Spinal cord (tissue), 10 donors: ENCODE measurements at places on chromosomes 11 and 22. TPM values are rescaled to one million over a fixed set of nuclear protein-coding genes. Genes with fewer than 3 reads are reported as not detected.
A peak's percentile ranks its signal among the peaks of the same experiment; 100 is the strongest.

DNA sequence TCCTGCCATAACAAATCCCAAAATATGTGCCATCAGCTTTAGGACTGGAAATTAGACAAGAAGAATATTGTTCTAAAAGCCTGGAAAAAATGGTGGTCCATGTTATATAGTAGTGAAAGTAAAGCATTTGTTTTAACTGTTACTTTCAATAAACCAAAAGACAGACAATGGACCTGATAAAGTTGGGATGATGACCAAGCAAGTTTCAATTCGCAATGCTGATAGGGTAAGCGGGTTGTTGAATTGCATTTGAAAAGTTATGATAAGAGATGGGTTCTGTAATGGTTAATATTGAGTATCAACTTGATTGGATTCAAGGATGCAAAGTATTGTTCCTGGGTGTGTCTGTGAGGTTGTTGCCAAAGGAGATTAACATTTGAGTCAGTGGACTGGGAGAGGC is 131.9 kb upstream of the ZC3H12C start:
- DNase-seq = no peak

DNA sequence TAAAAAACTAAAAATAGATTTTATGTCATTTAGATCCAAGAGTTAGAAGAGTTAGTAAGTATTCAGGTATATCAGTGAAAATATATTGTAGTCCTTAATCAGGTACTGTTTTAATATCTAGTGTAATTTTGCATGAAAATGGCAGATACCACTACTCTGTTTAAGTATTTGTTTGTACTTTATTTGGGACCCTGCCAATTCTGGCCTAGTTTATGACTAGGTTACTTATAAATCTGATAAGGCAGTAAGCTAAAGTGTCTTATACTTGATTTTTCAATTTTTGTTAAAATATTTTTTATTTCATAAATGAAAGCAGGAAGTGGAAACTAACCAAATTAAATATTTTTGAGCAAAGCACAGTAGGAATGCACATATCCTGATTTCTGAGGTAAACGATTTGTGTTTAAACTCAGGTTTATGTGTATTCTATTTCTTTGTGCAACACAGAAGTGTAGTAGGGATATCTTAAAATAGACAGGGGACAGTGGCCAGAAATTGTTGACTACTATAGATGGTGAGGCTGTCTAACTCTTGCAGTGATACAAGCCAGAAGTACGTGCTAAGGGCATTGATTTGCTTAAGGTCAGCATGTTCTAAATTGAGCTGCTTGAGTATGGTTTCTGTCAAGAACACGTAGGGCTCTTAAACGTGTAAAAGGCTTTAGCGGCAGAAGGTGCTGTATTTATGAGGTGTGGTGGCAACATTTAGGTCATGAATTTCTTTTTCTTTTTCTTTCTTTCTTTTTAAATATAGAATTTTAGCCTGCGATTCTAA is 34.0 kb downstream of the HIPK3 start:
- DNase-seq = no peak

- DNase-seq = no peak
Measured at GRCh38 chr11:134267461-134267860, 8.7 kb upstream of the GLB1L3 start.

GRCh38 chr11:62024936-62025486 is 57.6 kb upstream of the FTH1 start:
- DNase-seq = no peak

DNA sequence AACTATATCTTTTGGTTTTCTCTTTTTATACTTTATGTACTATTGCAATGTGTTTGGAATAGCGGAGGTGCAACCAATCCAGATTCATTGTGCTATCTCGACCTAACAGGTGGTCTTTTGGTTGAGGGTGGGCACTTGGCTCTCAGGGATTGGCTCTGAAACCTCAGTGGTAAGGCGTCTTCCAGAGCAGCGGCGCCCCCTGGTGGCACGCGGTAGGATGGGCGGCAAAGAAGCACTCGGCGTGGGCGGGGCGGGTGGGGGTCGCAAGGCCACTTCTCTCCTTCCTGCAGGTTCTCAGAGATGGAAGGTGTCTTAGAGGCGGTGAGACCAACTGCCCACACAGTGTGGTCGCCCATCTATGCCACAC is 19.2 kb upstream of the PLET1 start:
- DNase-seq = peak; percentile 64

GRCh38 chr11:46697303-46697702 is 3.1 kb downstream of the ARHGAP1 start:
- DNase-seq = peak; percentile 78

- DNase-seq = no peak
Measured at GRCh38 chr11:35042224-35042623, 96.7 kb upstream of the CD44 start.

- DNase-seq = peak; percentile 53
Measured at GRCh38 chr22:20131859-20132685, 468 bp downstream of the ZDHHC8 start.

DNA sequence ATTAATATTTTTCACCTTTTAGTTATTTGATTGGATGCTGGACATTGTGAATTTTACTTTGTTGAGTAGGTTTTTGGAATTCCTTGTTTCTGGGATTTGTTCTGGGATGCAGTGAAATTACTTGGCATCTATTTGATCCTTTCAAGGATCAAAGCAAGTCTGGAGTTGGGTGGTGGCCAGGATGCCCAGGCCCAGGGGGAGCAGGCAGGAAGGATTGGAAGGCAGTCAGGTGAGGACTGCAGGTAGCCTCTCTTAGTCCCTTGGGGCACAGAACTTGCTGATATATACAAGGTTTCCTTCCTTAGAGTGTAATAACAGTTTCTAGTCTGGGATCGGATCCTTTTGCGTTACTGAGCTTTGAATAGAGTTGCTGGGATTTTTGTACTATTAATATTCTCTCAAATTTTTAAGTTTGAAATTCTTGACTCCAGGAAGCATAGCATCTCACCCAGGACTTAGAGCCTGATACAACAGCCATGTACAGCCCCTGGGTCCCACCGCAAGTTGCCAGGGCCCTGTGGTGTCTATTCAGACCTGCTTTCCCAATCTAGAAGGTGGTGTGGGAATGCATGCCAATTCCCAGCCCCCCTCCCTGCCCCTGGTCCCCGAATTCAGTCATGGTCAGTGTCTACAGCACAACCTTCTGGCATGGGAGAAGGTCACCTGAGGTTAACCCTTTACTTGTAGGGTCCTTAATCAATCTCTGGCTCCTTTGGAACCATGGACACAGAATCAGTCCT is 6.1 kb downstream of the ZNF74 start:
- no peak for DNase-seq

GRCh38 chr11:102312667-102313066 is 4.6 kb upstream of the BIRC3 start:
- DNase-seq = no peak

DNA sequence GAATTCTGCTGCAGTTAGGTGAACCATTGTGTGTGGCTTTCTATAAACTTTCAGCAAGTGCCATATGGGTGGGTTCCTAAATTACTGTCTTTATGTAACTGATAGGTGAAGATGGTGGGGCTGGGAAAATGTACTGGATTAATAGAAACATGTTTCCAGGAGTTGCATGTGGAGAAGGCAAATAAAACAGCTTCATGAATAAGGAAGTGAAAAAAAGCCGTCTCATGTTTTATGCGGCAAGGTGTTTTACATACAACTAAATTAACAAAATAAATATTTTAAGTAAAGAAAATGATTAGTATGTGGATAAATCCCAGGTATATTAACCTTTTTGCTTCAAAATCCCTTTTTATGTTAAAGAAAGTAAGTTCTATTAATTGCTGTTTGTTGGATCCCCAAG is 67.2 kb downstream of the EXT2 start:
- DNase-seq = no peak

GRCh38 chr11:63080682-63081081 is 63.3 kb downstream of the SLC22A24 start:
- DNase-seq = no peak

DNA sequence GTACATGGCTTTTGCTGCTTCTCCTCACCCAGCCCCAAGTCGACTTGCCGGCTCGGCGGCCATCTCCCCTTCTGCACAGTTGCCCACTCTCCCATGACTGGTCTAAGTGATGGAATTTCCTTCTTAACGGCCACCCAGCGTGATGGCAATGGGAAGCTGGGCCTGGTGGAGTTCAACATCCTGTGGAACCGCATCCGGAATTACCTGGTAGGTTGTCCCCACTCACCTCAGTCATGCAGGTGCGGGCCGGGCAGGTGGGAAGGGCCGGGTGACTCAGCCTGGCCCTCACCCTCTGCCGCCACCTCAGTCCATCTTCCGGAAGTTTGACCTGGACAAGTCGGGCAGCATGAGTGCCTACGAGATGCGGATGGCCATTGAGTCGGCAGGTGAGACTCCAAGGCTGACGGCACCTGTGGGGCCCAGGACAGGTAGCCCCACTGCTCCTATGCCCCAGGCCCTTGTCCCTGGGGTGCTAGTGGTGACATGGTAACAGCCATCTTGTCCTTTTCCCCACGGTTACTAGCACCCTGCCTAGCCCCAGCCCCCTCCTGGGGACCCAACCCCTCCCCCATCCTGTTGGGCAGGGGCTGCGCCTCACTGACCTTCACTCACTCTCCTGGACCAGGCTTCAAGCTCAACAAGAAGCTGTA is 28.1 kb downstream of the CAPN1 start:
- DNase-seq = no peak

- DNase-seq = no peak
Measured at GRCh38 chr22:50436015-50436830, 38.6 kb downstream of the SBF1 start.

DNA sequence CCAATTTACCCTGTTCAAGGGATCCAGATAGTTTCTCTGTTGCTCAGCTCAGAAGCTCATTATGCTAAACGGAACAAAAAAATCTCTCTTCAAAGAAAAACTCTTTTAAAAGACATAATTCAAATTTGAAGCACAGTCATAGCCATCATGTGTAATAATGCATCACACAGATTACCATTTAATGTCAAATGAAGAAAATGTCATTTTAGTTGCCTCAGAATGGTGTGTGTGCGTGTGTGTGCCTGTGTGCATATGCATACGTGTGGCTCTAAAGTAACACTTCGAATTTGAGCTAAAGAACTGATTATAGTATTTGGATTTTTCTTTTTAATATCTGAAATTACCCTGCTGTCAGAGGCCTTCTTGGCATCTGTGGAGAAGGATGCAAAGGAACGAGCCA is 9.9 kb downstream of the TTC12 start:
- DNase-seq = peak; percentile 23

DNA sequence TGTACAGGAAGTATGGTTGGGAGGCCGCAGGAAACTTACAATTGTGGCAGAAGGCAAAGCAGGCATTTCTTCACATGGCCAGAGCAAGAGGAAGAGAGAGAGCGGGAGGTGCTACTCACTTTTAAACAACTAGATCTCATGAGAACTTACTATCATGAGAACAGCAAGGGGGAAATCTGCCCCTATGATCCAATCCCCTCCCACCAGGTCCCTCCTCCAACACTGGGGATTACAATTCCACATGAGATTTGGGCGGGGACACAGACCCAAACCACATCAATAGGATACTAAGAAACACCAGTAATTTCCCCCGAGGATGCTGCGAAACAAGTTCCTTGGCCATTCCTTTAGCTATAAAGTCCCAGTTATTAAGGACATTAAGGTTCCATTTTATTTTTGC is 94.1 kb upstream of the SC5D start:
- DNase-seq = no peak

DNA sequence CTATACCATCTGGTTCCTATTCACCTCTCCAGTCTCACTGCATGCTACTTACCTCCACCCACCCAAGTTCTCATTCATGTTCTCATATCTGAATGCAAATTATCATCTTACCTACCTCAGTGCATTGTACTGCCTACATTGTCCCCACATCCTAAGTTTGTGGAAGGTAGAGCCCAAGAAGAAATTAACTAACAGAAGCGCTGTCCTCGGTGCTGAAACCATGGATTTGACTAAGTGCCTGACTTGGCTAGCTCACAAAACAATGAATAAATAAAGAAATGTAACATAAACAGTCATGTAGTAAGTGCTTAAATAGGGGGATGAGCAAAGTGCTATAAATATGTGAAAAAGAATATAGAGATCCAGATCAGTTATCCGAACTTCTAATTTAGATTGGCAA is 63.2 kb downstream of the GRIA4 start:
- peak; percentile 70 for DNase-seq

- no peak for DNase-seq
Measured at GRCh38 chr11:64400102-64400501, 41.1 kb downstream of the RPS6KA4 start.

- no peak for DNase-seq
Measured at GRCh38 chr11:121643479-121644186, 190.9 kb upstream of the SORL1-AS1 start.

DNA sequence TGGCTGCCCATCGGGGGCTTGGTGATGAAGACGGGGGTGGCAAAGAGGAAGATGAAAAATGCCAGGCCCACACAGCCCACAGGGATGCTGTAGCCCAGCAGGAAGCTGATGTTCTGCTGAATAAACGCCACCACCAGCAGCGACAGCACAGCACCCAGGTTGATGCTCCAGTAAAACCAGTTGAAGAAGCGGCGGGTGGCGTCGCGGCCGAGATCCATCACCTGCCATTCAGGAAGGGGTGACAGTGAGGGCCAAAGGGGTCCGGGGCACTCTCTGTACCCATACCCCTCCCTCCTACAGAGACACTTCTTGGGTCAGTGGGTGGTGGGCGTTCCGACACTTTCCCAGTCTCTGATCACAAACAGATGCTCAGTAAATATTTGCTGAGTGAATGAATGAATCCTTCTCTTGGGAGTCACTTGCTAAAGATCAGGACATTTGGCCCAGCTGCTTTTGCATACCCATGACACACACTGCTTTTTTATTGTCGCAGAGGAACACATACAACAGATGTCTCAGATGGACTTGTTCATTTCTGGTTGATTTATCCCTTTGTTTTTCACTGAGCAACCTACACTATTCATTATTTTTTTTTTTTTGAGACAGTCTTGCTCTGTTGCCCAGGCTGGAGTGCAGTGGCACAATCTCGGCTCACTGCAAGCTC is 5.2 kb downstream of the SLC15A3 start:
- no peak for DNase-seq

- DNase-seq = no peak
Measured at GRCh38 chr11:67408437-67409200, 4.7 kb downstream of the TBC1D10C start.

DNA sequence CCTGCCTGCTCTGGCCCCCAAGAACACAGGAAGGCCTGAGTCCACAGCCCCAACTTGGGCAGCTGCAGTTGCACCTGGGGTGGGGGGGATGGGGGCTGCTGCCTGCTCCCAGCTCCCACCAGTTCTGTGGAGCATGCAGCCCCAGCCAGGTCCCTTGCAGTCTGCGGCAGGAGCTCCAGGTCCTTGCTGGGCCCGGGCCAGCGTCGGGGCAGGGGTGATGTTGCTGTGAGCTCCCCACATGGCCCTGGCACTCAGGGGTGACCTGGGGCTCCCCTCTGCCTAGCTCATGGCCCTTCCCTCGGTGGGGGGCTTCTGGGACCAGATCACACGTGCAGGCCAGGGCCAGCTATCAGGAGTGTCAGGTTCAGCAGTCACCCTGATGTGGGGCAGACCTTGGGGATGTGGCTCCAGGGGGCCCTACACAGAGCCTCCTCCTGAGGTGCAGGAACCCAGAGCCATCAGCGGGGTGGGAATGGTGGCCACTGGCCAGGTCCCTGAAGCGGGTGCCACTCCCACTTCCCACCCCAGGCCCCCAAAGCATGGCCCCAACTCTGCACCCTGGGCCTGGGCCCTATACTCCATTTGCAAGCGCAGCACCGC is 10.4 kb upstream of the MED17 start:
- DNase-seq = no peak

Gene OR8D4
- total RNA-seq = 0.10 TPM

Gene MMP10
- total RNA-seq = not detected

Gene NUMA1
- total RNA-seq = 104 TPM

Gene PTGDR2
- total RNA-seq = 1.9 TPM

Gene FIBIN
- total RNA-seq = 54.7 TPM

Gene SLC22A8
- total RNA-seq = 95.5 TPM

Gene SMIM35
- total RNA-seq = 0.10 TPM

Gene VPREB1
- total RNA-seq = not detected
